ENCODE measurements at places on chromosomes 5 and 9.
A peak's percentile ranks its signal among the peaks of the same experiment; 100 is the strongest.

DNA sequence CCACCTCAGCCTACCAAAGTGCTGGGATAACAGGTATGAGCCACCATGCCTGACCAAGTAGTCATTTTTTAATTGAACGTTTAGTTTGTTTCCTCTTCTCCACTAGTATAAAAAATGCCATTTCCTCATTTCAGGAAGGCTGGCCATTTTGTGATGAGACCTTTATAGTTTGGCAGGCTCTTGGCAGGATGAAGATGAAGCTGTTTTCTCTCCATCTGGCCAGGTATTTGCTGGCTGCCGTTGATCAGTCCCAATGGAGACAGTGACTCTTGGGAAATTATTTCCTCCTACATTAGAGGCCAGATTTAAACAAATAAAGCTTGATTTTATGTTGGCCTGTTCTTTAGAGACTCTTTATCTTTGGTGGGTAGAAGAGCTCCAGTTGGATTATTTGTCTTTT is 199.0 kb downstream of the ARHGAP26 start:
- DNase-seq: no peak

DNA sequence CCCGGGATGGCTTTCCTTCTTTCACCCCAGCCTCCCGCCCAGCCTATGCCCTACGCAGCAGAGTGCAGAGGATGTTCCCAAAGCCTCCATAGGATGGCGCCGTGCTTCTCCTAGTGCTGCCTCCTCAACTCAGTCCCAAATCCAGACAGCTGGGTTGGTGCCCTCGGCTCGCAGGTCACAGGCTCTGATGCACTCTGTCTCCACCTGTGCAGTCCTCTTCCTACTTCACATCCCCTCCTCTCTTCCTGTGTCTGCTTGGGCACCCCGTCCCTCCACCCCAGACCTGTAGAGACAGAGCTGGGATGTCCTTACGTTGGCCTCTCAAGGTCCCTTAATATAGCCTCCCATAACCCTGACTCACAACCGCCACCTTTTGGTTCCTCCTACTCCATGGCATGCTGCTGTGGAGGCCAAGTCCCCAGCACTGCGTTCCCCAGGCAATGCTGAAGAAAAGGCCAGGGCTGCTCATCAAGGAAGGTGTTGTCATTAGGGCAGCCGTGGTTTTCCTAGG is 314.4 kb downstream of the GADD45G start:
- DNase-seq: peak; percentile 88

DNA sequence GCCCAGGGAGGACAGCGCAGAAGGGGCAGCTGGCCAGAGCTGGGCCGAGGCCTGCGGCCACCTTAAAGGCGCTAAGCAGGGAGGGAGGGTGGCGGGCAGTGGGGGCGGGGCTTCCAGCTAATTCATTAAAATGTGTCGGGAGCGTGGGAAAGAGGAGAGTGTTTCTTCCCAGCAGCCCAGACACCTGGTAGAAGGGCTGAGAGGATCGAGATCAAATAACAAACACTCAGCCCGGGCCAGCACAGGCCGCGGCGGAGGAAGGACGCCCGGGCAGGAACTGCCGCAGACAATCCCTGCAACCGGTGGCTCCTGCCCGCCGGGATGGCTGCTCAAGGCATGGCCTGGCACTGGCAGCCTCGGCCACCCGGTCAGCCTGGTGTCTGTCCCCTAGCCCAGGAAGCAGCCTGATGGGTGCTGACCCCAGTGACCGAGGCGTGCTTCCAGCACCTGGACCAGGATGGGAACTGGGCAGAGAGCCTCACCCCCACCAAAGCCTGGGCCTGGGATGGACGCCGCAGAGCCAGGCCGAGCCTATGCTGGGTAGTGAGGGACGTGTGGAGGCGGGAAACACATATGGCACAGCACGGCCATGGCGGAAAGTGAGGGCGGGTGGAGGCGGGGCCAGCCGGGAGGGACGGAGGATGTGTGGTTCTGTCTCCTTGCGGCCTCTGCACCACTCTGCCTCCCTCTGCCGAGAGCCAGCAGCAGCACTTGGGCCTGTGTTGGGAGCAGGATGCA is 3.2 kb upstream of the NRARP start:
- DNase-seq: peak; percentile 88

- DNase-seq: no peak
Observed at GRCh38 chr9:24932785-24933184, 387.1 kb upstream of the IZUMO3 start.

GRCh38 chr9:134375430-134376385 is 49.5 kb downstream of the RXRA start:
- DNase-seq: no peak

DNA sequence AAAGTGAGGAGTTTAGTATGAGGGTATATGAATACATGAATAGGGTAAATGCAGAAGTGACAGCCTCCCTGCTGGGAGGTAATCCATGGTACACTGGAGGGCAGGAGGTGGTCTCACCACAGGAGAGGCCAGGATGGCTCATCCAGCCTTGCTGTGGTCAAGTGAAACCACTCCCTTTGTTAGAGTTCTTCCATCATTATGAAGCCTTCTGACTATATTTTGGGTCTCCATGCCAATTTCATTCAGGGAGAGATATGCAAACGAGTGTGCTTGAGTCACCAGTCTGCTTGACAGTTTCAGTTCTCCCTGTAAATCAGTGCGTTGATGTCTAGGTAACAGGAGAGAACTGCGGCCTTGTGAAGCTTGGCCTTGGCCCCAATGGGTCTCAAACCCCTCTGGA is 16.4 kb downstream of the PPP3R2 start:
- DNase-seq: no peak

- DNase-seq: no peak
Observed at GRCh38 chr9:72384710-72385485, 19.9 kb upstream of the ZFAND5 start.

GRCh38 chr9:134735441-134736175 is 94.0 kb downstream of the COL5A1 start:
- DNase-seq: no peak

DNA sequence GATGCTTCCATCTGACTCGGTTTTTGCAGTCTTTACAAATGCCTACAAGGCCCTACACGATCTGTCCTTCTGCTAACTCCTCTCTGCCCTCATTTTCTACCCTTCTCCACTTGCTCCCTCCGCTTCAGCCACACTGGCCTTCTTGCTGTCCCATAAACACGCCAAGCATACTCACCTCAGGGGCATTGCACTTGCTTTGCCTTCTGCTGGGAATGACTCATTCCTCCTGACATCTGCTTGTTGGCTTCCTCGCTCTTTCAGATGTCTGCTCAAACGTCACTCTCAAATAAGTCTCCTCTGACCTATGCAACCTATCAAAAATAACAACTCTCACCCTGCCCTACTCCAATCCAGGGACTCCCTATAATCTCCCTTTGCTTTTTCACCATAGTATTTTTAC is 28.2 kb downstream of the CDC25C start:
- no peak for DNase-seq

DNA sequence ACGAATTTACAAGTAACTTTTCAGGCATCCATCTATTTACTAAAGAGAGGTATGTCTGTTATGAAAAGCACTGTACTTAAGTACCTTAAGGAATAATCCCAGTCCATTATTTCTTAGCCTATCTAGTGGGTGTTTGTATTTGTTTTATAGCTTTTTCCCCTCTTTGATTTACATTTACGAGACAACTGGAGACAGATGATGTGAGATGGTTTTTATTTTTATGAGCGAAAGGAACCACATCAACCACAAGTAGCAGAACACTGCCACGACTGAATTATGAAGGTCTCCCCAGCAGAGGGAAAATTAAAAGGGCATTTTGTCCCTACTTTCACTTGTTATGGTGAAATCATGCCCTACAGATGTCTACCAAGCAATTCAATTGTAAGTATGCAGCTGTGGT is 357.8 kb downstream of the NFIB start:
- DNase-seq: no peak
